ENCODE measurements at places on chromosomes 3 and 15. TPM values are rescaled to one million over a fixed set of nuclear protein-coding genes. Genes with fewer than 3 reads are reported as not detected.

The TRAT1 gene
- not detected for total RNA-seq

The CACNA2D3 gene
- not detected for total RNA-seq

The UTS2B gene
- not detected for total RNA-seq

GRCh38 chr15:67025719-67026609, 39.4 kb upstream of the SMAD3 start:
- DNase-seq: peak; percentile 65

- no peak for DNase-seq
These were observed 2.4 kb upstream of the MYZAP start for GRCh38 chr15:57589281-57589680.

GRCh38 chr15:56523521-56523920, 58.6 kb upstream of the MNS1 start:
- DNase-seq: no peak

DNA sequence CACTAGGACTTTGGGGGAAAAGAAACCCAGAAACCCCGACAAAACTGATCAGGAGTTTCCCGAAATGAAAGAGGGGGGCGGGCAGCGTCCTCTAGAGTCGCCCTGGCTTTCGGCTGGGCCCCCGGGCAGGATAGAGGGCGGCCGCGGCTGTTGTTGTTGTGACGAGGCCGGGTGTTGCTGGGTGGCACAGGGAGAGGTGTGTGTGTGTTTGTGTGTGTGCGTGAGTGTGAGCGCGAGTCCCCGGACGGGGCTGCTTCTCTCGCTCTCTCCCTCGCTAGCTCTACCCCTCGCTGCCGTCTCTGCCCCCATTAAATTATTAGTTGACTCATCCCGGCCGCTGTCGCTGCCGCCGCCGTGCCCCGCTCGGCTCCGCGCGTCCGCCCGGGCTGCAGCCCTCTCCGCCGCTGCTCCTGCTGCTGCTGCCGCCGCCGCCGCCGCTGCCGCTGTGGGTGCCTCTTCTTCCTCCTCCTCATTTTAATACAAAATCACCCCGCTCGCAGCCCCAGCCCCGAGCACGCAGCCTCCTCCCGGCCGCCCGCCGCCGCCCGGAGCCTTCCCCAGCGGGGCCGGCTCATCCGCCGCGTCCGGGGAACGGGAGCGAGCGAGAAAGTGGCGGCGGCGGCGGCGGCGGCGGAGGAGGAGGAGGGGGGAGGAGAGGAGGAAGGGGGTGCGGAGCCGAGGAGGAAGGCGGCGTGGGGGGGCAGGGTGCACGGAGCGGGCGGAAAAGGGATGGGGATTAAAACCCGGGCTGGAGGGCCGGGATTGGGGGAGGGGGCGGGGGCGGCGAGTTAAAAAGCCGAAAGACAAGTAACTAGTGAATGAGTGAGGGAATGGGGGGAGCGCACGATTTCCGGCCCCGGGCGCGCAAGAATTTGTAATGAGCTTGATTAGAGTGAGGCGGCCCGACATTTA, at the start of gene SATB1:
SATB1 (minus strand) TSS at position 611 of the 912 bp plus-strand sequence. CDS start 4,372 bp downstream, outside the sequence.
- DNase-seq: peak; percentile 45

GRCh38 chr3:55792009-55792408, 304.9 kb upstream of the WNT5A start:
- no peak for DNase-seq

The REC114 gene
- not detected for total RNA-seq

- DNase-seq: no peak
These were observed 29.1 kb upstream of the RASA2 start for GRCh38 chr3:141457624-141458236.

DNA sequence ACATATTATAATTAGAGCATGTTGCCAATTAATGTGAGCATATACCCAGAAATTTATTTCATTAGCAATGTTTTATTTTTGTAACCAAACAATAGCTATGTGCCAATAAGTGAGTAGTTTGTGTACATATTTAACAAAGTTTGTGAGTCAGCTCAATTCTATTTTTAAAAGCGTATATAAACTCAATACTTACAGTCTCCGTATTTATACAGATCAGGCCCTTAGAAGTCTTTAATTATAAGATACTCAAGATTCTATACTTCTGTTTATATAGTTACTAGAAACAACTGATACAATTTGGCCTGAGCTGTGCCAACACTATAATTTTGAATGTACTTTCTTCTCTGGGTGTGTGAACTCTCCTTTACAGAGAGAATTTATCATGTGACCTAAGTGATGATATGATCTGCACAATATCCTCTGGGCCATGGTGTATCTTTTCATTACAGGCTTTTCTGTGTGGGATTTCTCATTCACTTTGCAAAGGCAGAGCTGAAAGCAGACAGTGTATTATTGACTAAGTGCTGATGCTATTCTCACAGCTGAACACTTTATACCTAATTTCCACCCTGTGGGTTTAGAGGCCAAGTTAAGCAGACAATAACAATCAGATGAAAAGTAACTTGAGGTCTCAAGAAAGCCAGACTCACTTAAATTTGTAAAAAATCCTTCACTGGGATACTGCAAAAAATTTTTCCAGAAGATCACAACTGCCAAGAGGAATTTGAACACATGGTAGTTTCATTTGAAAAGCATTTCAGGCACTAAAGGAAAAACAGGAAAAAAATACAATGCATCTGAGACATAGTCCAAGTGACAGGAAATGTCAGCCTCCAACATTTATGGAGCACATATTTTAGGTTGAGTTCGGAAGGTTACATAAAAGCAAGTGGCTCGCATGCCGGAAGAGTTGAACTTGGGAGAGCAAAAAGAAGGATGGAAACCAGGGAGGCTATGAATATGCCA, 277.9 kb upstream of the SEMA6D start:
- DNase-seq: peak; percentile 60

GRCh38 chr3:82773207-82773606, 1011.8 kb upstream of the GBE1 start:
- DNase-seq: no peak

DNA sequence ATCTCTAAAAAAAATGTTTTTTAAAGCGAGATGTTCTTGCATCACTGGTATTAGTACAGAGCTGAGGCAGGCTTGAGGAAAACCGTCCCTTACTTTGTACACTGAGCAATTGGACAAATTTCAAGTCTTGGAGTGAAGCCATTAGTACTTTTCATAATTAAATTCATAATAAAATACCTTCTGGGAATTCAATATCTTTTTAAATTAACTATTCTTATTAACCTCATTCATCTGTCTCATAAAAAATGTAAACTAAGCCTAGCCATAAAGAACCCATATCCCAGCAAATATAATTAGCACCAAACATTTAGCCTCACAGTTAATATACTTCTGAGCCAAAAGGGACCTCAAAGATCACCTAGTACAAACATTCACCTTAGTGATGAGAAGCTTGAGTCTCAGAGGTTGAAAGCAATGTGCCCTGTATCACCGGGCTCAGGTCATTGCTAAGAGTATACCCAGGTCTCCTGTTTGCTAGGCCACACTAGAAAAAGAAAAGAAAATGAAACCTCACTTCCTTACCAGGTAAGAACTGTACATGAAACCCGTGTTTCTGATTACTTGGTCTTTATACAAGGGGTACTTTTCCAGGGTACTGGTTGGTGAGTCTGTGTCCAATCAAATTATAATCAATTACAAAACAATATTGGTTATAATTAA, 192.5 kb downstream of the ADAMTS9 start:
- DNase-seq: no peak

DNA sequence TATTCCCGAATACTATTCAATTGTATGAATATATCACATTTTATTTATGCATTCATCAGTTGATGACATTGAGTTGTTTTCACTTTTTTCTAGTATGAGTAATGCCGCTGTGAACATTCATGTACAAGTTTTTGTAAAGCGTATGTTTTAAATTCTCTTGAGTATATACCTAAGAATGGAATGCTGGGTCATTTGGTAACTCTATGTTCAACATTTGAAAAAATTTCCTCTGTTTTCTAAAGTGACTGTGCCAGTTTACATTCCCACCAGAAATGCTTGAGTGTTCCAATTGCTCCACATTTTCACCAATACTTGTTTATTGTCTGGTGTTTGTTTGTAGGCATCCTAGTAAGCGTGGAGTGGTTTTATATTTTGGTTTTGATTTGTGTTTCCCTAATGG, 144.5 kb downstream of the EPHA6 start:
- DNase-seq: no peak

The UROC1 gene
- not detected for total RNA-seq

- peak; percentile 13 for DNase-seq
These were observed 35.9 kb downstream of the SAXO2 start for GRCh38 chr15:82298520-82298919.

- DNase-seq: no peak
These were observed 77.0 kb downstream of the PGPEP1L start for GRCh38 chr15:98930576-98930975.

DNA sequence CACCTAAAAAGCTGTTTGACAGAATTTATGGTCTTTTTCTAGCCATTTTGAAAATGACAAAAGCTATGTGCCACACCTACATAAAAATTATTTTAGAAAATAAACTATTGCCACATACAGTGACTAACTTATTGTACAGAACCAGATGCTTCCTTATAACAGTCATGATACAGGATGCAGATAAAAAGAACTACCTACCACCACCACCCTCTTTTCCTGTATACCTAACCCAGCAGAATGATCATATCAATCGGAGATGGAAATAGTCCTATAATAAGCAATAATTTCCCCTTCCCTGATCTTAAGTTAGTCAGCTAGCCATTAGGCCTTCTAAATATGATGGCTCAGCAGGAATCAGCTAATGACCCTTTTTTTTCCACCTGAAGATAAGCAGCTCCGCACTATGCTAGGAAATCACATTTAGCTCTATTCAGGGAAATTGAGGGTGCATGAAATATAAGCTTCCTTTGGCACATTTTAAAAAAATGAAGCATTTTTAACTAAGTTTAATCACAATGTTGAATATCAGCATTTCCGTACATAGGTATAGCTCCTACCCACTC, 155.5 kb upstream of the SETMAR start:
- no peak for DNase-seq

DNA sequence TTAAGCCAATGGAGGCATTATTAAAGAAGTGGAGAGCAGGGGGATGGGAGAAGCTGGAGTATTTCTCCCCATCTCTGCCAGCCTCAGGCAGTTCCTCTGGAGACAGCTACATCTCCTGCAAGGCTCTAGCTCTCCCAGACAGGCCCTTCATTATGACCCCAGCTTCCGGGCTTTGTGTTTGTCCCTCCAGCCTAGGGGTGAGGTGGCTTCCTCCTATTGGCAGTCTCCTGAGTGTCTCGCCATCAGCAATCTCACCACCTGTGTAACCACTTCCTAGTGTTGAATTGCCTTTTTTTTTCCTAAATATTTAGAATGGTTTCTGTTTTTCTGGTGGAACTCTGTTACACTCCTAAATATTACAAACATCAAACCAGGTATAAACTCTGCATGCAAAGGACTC, 122.3 kb downstream of the FAM174B start:
- peak; percentile 85 for DNase-seq

GRCh38 chr3:127613406-127613805, 15.2 kb downstream of the MCM2 start:
- no peak for DNase-seq

The PRSS50 gene
- not detected for total RNA-seq

DNA sequence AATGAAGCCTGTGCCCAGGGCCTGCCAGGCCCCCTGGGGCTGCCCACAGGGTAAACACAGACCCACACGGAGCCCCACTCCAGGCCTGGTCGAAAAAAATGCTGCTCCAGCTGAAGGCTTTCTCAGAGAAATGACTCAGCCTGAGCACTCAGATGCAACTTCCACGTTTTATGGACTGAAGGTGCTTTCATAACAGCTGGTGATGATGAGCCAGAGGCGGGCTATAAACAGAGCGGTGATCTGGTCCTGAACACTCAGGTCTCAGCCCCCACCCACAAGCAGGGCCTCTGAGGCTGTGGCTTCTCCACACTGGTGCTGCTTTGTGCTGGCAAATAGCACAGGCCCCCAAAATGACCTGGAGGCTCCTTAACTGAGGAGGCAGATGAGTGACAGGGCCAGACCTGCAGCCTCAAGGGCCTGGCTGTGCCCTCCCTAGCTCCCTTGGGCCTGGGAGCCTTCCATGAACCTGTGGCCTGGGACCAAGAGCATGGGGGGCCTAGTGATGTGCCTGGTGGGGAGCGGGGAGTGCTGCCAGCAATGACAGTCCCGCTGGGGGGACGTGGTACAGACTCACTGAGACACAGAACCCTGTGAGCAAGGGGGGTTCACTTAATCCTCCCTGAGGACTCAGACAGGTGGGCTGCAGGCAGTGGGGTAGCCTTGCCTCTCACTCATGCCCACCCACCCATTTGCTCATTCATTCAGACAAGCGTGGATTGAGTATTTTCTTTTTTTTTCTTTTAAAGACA, 23.0 kb upstream of the FURIN start:
- DNase-seq: peak; percentile 48

- peak; percentile 93 for DNase-seq
These were observed 1029.5 kb upstream of the NR2F2 start for GRCh38 chr15:95300958-95301357.

The TTLL13 gene
- 0.09 TPM for total RNA-seq

GRCh38 chr3:79268422-79268821, 499.4 kb downstream of the ROBO1 start:
- DNase-seq: no peak

DNA sequence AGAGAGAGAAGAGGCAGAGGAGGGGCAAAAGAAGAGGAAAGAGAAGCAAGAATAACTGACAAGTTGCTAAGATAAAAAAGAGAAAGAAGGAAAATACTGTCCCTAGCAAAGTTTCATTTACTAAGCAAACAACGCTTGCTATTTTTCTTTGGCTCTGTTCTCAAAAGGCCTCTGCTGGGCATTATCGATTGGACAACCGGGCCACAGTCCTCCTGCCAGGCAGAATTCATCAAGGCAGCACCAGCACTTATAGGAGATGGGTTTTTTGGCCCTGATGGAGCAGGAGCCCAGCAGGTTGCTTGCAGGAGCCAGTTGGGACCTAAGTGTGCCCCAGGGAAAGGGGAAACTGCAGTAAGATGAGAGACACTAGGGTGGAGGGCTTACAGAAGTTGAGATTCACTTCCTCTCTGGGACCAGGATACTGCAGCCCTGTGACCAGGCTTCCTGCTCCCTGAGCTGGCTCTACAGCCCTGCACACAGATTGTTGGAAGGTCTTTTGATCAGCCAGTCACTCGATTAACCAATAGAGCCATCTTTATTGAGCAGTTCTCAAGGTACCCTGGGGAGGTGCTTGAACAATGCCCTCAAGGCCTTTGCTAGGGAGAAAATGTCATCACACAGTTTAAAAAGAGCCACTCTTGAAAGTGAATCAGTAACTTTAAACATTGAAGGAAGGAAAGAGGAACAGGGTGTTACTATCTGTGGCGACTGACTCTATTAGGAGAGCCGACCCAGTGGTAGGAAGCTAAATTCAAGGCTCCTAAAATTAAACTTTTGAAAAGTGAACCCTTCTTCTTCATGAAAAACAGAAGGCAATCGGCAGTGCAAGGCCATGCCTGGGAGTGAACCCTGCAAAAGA, 28.8 kb upstream of the GLCE start:
- no peak for DNase-seq

GRCh38 chr3:113758389-113759024, 11.7 kb downstream of the ATP6V1A start:
- DNase-seq: no peak

The AKAP13 gene
- 87.0 TPM for total RNA-seq

The CAMK1 gene
- 34.7 TPM for total RNA-seq

GRCh38 chr3:30340500-30340899, 265.9 kb upstream of the TGFBR2 start:
- no peak for DNase-seq

The FBXL2 gene
- total RNA-seq: 25.4 TPM

All from dermis blood vessel endothelial cell (primary cell).